ENCODE measurements at places on chromosomes 1 and 21. TPM values are rescaled to one million over a fixed set of nuclear protein-coding genes. Genes with fewer than 3 reads are reported as not detected.

DNA sequence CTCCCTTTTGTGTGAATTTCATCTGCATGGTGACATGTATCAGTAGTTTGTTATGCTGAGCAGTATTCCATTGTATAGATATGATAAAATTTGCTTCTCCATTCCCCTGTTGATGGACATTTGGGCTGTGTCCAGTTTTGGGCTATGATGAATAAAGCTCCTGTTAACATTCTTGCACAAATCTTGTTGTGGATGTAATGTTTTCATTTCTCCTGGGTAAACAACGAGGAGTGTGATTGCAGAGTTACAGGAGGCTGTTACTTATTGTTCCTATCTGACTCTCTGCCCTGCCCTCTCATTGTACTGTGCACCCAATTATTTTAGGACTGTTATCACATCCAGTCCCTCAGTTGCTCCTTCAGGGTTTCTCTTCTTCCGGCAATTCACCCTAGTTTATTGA, 24.2 kb downstream of the MAPKAPK2 start:
- no peak for DNase-seq

DNA sequence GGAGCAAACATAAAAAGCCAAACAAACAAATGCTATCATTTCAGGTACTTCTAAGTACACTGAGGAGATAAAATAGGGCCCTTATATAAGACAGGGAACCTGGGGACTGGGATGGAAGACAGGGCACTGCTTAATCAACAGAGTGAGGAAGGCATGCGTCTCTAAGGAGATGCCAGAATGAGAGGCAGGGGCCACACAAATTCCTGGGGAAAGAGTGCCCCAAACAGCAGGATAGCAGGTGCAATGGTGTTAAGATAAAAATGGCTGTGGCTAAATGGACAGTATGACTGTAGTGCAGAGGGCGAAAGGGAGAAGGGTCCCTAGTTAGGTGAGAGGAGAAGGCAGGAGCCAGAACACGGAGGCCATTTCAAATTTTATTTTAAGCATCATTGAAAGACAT, 113.9 kb downstream of the ZBTB18 start:
- no peak for DNase-seq

- no peak for DNase-seq
Measured at GRCh38 chr1:39089931-39090521, 63.9 kb downstream of the NDUFS5 start.

DNA sequence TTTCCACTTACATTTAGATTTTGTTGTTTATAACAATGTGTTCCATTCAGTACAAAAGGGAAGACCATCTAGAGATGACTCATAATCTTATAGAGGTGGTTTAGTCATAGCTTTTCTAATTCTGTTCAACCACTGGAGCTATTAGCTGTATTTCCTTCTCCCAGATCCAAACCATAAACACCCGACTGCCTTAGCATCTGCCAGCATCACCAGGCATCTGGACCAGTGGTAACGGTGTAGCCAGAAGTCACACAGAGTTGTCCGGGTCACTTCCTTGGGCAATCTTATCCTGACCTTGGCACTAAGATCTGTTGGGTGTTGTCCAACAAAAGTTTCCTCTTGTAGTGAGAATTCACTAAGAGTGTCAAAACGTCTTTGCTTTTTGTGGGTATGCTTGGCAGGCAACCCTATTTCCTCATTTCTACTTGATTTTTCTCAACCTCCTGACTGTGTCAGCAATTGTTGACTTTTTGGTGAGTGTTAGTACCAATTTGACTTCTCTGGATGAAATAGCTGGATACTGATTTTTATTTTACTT, 372.1 kb upstream of the B3GALT2 start:
- no peak for DNase-seq

The GPR157 gene
- 1.9 TPM for total RNA-seq

The PTGFR gene
- total RNA-seq: not detected

GRCh38 chr21:36973986-36974850, 7.7 kb upstream of the HLCS start:
- no peak for DNase-seq

- DNase-seq: no peak
Measured at GRCh38 chr1:85579622-85580021, 939 bp upstream of the CCN1 start.

DNA sequence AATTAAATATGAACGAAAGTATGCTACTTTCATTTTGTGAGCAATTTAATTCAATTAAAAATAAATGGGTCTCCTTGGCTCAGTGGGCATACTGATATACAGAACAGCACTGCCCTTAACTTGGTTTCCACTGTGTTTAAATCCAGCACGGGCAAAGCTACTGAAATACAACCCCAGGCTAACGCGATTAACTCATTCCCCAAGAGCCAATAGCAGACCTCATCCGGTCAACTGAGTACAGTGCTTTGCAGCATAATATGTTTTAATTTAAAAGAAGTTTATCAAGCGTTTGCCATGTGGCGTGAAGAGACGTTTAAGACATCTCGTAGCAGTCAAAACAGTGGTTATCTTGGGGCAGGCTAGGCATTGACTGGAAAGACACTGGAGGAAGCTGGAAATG, 118.6 kb downstream of the PROX1 start:
- no peak for DNase-seq

GRCh38 chr1:31877544-31877943, 60.6 kb downstream of the PTP4A2 start:
- no peak for DNase-seq

The SLC45A1 gene
- total RNA-seq: 0.75 TPM

GRCh38 chr1:26034504-26035202, 11.3 kb downstream of the SLC30A2 start:
- DNase-seq: no peak

GRCh38 chr1:234114648-234115307, 210.3 kb downstream of the SLC35F3 start:
- no peak for DNase-seq

The KCNJ10 gene
- total RNA-seq: not detected

GRCh38 chr1:84587099-84587498, 12.9 kb upstream of the CTBS start:
- no peak for DNase-seq

DNA sequence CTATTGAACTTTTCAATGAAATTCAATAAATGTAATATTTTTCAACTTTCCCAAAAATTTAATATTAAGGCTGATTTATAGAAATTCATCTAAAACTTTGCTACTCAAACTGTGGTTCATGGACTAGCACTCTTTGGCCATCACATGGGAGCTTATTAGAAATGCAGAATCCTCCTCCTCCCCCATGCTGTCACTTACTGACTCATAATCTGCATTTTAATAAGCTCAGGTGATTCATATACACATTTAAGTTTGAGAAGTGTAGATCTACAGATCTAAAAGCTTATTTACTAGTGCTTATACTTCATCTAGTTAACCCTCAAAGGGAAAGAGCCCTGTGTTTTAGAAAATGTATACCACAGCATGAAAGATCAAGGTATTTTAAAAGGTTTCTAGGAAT, 84.3 kb downstream of the HS2ST1 start:
- no peak for DNase-seq

DNA sequence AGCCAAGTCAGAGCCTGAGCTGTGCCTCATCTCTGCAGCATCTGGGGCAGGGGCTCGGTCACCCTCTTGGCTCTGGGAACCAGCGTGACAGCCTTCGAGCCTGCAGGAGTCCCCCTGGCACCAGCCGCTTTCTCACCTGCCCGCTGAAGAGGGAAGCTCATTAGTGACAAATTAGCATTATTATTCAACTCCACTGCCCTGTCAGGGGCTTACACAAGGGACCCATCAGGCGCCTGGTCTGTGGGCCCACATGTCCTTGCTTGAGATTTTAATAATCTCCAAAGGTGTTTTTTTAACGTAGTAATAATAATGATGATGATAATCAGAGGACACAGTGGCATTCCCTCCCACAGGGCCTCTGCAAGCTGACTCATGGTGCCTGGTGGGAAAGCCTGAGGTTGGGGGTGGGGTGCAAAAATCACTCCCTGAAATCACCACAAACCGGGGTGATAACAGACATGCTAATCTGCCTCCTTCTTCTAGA, 98.1 kb upstream of the IGSF21 start:
- no peak for DNase-seq

- no peak for DNase-seq
Measured at GRCh38 chr1:178513278-178513983, 522 bp downstream of the TEX35 start.

The TMEM82 gene
- total RNA-seq: not detected

The RIPPLY3 gene
- not detected for total RNA-seq
